EL (cell line): ENCODE measurements at places on chromosomes 12 and 14.

DNA sequence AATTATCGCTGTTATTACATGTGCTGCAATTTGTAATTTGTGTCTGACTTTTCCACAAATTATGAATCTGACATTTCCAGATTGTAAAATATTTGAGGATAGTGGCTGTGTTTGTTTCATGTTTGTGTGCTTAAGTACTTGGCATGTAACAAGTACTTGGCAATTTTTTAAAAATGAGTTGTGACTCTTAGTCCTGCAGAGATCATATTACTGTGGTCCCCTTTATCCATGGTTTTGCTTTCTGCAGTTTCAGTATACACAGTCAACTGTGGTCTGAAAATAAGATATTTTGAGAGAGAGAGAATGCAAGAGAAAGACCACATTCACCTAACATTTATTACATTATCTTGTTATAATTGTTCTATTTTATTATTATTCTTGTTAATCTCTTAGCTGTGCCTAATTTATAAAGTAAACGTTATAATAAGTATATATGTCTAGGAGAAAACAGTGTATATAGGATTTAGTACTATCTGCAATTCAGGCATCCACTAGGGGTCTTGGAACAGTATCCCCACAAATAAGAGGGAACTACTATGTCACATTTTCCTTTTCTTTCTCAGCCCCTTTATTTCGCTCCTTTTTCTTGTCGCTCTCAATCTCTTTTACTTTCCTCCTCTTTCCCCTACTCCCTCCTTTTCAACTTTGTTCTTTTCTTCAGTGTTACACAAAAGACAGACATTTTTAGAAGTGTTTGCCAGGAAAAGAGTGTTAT is 176.1 kb downstream of the FUT8 start:
- DNase-seq = no peak

- DNase-seq = no peak
These were observed 139.6 kb downstream of the DYRK2 start for GRCh38 chr12:67788118-67788517.

GRCh38 chr14:89956661-89957009 is 908 bp downstream of the TDP1 start:
- DNase-seq = no peak

- no peak for DNase-seq
These were observed 10.0 kb downstream of the EML1 start for GRCh38 chr14:99803106-99803775.

DNA sequence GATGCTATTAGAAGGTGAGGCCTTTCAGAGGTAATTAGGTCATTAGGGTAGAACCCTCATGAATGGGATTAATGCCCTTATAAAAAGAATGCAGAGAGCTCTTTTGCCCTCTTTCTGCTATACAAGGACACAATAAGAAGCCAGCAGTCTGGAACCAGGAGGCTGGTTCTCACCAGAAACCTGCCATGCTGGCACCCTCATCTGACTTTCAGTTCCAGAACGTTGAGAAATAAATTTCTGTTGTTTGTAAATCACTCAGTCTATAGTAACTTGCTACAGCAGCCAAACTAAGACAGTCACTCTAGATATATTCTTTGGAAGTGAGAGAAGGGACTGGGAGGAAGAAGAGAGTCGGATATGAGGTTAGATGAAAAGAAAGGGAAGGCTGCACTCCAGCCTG is 125.0 kb upstream of the MYF6 start:
- no peak for DNase-seq

GRCh38 chr14:68376067-68376779 is 416.6 kb downstream of the ZFP36L1 start:
- DNase-seq = peak; percentile 48
